ENCODE measurements at places on chromosomes 2 and 18. TPM values are rescaled to one million over a fixed set of nuclear protein-coding genes. Genes with fewer than 3 reads are reported as not detected.

Gene SLC8A1
- polyA plus RNA-seq, result 2.2 TPM

- H3K4me3 ChIP-seq, result no peak overlapping the region
- H3K36me3 ChIP-seq, result no peaks in the 10 kb centered on the region
- H3K27ac ChIP-seq, result no peak overlapping the region
Measured at GRCh38 chr2:8197101-8197500, 484.8 kb upstream of the ID2 start.

DNA sequence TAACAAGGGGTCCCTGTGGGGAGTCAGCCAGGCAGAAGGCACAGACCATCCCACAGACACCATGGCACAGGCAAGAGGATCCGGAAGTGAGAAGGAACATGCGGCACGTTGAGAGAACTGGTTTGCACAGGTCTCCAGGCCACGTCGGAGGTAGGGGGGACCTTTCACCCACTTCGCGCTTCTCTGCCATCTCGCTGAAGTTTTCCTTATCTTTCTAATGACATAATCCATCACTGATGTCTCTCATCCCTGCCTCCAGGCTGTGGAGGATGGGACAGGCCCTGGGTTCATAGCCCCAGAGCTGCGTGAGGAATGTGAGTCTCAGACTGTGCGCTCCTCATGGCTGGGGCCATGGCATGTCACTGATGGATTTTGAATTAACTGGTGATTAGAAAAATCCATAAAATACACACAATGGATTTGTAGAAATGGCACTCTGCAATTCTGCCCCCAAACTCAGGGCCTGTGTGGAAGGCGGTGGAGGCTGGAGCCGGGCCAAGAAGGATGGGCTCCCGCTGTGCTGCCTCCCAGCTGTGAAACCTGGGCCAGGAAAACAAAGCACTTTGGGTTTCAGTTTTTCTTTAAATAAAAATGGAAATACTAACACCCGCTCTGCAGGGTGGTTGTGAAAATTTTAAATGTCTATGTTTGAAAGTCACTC lies 113.3 kb upstream of the ALKAL2 start:
- no peak for DNase-seq
- no peaks in the 10 kb centered on the region for H3K4me1 ChIP-seq
- no peaks in the 10 kb centered on the region for H3K36me3 ChIP-seq
- no peaks in the 10 kb centered on the region for H3K27me3 ChIP-seq

DNA sequence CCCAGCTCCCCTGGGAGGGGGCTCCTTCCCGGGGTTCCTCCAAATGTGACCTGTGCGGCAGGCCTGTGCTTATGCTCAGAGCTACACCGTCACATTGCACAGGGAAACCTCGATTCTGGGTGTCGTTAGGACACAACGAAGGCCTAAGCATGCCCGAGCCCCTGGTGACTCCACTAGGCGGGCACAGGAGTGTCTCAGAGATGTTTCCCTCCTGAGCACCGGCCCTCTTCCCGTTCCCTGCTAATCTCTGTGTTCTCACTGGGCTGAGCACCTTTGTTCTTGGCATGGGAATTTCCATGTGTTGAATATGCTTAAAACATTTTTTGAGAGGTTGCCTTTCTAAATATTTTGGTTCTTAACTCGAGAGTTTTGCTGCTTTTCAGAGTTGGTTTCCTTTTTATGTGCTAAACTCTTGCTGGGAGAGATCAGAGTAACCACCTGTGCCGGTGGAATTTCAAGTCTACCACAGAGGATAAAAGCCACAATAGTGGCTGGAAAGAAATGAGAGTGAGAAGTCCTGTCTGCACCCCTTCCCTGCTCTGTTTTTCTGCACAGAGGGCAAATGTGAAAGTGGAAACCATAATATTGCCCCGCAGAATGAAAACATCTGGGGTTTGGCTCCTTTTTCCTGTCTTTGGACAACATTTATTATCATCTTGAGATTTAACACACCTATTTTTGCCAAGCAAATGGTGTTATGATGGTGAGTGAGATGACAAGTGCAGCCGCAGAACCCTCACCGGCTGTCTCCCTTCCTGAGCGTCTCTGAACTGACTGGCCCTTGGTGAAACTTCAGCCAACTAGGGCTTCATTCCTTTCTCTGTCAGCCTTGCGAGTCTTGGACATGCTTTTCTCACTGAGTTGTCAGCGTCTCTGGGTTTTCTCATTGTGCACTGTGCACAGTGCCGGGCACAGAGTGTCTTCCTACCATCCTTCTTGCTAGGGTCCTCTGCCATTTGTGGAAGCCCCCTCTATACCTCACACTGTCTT lies 154.1 kb downstream of the VAPA start:
- H3K27me3 ChIP-seq, result no peaks in the 10 kb centered on the region
- no peak overlapping the region for H3K27ac ChIP-seq
- H3K4me3 ChIP-seq, result no peak overlapping the region
- H3K36me3 ChIP-seq, result no peaks in the 10 kb centered on the region

All from hepatocyte (in vitro differentiated cells).